ENCODE measurements at places on chromosomes 1 and 21.
A peak's percentile ranks its signal among the peaks of the same experiment; 100 is the strongest.

DNA sequence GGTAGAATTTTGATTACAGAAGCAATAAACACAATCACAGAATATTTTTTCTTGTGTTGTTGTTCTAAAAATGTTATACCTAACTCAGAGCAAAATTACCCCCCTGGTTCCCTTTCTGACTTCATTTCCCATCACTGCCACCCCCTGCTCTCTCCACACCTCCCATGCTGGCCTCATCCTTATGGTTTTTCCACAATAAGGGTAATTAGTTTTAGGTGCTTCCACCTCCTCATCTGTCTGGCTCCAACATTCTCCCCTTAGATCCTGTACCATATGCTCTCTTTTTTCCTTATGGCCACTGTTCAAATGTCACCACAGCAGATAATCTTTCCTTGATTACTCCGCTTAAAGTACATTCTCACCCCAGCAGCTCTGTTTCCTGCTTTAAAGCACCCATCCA, 2208.6 kb downstream of the MRPL39 start:
- no peak for DNase-seq

- no peak for DNase-seq
Measured at GRCh38 chr1:4689941-4690635, 35.7 kb downstream of the AJAP1 start.

GRCh38 chr1:20732588-20733359, at the start of gene SH2D5:
Gene SH2D5, minus strand, starts transcription at chr1:20732703. Its CDS starts 4,659 bp downstream, at chr1:20728044.
- no peak for DNase-seq

GRCh38 chr1:225651872-225652728, 823 bp downstream of the ENAH start:
- no peak for DNase-seq

- DNase-seq: no peak
Measured at GRCh38 chr1:45846931-45847330, 43.5 kb downstream of the MAST2 start.

GRCh38 chr1:57116871-57117270, 151.1 kb upstream of the C8B start:
- DNase-seq: no peak

GRCh38 chr1:29441916-29442668, 205.8 kb downstream of the PTPRU start:
- no peak for DNase-seq

GRCh38 chr1:221740993-221741702, 741 bp downstream of the DUSP10 start:
- DNase-seq: peak; percentile 71

- no peak for DNase-seq
Measured at GRCh38 chr1:117308311-117308916, 58.8 kb upstream of the MAN1A2 start.

DNA sequence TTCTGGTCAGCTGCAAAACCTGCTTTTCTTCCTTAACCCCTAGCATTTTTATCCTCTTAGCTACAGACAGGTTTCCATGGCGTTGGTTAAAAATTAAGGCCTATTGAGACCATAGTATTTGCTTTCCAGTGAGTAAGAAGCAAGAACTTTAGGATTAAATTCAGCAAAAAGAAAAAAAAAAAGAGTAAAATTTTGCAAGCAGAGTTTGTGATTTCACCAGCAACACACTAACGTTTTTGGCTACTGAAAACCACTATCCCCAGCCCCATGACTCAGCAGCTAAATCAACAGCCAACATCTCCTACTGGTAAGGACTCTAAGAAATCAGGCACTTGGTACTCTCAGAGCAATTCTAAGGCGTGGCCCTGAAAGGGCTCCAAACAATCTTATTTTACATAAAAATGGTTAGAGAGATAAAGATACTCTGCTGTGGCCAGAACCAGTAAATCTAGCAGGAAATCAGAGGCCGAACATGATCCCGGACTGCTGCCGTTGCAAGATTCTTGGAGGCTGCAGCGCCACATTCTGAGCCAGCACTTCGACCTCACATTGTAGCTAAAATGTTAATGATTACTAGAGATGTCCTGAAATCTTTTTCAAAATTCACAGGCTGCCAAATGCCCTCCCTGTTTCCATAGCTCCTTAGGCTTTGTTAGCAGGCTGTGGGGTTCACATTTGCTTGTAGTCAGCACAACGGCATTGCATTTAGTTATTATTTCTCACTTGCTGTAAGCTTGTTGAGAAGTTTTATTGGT, 1.6 kb upstream of the ENO1 start:
- no peak for DNase-seq

DNA sequence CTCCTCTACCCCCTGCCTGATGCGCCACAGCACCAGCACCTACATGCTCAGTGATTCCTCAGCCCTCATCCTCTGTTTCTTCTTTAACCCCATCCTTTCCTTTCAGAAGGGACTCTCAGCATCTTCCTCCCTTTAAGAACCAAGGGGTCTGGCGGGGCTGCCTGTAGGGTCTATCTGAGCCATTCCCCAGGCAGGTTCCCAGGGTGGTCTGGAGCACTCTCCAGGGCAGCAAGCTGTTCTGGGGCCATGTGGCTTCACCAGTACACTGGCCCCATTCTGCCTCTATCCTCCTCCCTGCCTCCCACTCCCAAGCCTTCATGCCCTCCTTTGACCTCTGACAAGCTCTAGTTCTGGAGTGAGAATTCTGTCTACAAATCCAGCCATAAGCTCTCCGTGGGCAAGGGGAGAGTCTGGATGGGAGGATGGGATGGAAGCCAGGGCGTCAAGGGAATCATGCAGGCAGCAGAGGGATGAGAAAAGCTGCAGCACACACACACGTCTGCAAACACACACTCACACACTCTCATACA, 10.4 kb downstream of the BATF3 start:
- DNase-seq: no peak

DNA sequence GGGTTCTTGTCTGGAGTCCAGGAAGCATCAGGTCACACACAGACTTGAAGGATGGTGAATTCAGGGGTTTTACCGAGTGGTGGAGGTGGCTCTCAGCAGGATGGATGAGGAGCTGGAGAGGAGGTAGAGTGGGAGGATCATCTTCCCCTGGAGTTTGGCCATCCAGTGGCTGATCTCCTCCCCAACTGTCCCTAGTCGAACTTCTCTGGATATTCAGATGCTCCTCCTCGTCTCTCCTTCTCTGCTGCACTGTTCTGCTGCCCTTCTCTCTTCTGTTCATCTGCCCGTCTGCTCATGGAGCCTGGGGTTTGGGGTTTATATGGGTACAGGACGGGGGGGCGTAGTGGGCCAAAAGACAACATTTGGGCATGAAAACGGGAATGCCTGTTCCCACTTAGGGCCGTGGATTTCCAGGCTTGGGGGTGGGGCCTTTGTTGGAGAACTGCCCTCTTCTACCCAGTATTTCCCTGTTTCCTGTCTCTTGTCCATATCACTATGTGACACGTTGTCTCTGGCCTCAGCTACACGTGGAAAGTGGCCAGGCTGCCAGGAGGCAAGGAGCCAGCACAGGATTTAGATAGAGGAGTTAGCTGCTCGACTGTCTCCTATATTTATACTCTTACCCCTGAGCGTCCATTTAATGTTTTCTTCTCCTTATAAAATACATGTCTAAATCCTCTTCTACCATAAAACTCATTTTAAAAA, 76.7 kb downstream of the SIPA1L2 start:
- DNase-seq: no peak

All from left lung (tissue), 14 donors.